Right renal pelvis (tissue), 4 donors: ENCODE measurements at places on chromosomes 2 and 18.
A peak's percentile ranks its signal among the peaks of the same experiment; 100 is the strongest.

DNA sequence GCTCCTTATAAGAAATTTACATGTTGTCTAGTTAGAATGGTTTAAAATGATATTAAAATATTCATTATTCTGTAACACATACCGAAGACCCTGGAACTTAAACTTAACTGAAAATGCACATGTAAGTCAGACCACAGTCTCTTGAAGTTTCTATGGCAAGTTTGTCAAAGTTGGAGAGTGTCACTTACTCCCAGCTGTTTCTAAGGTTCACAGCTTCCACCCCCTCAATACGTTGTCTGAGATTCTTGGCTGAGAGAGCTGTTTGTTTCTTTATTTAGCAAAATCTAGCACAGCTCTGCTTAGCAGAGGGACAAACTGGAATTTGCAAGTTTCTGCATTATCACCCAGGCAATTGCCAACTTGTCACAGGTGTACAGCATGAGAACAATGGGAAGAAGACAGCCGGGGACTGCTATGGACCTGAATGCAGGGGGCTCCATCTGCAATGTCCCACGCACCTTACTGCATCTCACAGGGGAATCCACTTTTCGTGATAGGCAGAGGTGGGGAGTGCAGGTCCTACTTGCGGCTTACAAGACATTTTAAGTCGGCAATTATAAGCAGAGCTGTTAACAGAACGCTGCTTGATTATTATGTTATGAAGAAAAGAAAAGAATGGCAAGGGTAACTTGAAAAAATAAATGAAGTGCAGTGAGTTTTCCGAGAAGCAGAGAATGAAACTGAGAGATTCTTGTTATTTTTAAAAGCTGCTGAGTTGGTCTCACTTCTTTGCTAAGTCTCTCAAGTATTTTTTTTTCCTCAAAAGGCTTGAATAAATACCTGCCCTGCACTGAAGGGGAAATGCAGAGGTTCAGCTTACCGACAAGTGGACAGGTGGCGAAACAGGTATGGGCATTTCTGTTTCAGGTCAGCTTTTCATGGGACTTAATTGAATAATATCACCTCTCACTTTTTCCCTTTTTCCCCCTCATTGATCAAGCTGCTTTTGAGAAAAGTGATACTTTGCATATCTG lies 1072.1 kb upstream of the FANCL start:
- no peak for DNase-seq

DNA sequence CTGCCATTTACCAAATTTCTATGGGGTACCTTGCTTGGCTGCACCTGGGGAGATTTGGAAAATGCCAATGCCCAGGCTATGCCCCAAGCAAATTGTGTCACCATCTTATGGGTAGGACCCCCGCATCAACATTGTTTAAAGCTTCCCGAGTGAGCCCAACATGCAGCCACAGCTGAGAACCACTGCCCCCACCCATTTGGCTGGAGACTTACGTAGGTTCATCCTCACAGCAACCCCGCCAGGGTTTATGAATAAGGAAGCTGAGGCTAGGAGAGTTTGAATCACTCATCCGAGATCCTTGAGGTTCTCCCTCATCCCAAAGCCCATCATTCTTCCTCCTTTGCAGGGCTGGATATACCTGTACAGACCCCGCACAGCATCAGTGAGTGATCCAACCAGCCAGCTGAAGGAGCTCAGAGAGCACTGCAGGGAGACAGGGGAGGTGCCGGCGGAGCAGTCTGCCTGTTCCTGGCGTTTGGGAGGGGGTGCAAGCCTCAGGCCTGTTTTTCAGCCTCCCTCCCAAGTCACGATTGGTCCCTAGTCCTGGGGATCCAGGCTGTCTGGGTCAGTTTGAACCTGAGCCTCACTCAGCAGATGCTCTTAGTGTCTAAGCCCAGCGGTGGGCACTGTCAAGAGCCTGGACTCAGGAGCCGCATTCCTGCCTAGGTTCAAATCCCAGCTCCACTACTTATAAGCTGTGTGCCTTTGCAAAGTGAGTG lies 164.9 kb downstream of the SMAD7 start:
- DNase-seq = no peak

GRCh38 chr2:21924640-21925285 lies 801.0 kb downstream of the TDRD15 start:
- no peak for DNase-seq

DNA sequence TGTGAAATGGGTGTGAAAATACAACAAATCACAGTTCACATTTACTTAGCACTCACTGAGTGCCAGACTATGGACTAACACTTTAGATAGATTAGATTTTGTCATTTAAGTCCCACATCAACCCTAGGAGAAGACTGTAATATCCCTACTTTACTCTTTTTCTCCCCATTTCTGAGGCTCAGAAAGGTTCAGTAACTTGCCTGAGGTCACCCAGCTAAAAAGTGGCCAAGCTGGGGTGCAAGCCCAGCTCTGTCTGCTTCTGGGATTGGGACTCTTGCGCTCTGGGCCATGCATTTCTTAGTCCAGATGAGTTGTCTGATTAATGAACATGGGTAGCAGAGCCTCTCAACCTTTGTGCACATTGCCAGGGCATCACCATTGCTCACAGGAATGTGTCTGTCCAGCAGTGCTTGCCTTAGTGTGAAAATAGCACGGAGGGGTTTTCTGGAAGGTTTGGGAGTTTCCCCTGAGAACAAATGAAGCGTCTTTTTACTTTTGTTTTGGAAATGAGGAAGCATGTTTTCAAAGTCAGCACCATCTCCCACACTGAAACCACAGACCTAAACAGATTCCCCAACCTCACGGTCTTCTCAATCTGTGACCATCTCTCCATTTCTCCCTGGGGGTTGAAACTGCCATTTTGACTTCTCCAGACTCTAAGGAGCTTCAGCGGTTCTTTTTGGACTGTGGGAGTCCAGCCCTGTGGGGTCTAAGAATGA lies 31.9 kb downstream of the NRP2 start:
- no peak for DNase-seq

DNA sequence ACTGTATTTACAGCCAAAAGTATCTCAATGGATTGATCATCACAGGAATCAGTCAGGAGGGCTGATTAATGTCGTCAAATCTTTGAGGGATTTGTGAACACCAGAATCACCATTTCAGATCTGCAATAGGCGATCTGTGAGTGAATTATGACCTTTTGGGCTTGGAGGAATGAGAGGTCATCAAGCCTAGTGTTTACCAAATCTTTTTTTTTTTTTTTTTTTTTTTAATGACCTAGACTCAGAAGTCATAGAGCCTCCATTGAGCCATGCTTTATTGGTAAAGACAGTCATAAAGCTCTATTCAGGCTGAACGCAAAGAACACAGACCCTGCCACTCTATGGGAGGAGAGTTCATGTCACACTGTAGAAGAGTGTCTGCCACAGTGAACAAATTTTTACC lies 97.7 kb downstream of the SOCS6 start:
- no peak for DNase-seq

GRCh38 chr18:9135912-9136314 lies 668 bp upstream of the ANKRD12 start:
- peak; percentile 14 for DNase-seq

DNA sequence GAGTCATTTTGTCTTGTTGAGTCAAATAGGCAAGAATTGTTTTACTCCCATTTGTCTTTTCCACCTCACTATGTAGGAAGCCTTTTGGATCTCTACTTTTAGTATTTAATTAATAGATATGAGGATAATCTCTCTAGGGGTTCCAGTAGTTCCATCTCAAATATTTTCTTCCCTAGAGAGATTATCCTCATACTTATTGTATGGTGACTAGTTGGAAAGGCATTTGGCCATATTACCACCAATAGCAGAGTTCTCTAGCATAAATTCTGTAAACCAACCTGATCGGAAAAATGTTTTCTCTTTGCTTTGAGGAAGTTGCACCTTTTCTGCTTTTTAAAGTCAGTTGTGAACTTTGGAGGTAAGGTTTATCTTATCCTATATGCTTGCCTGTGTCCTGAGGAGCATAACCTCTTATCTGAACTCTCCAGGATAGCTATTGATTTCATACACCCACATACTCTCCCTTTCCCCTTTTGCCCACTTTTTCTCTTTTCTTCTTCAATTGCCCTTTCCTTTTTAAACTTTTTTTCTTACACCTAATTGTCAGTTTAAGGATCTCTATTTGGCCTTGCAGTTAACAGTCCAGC lies 100.8 kb downstream of the GALNT1 start:
- no peak for DNase-seq

DNA sequence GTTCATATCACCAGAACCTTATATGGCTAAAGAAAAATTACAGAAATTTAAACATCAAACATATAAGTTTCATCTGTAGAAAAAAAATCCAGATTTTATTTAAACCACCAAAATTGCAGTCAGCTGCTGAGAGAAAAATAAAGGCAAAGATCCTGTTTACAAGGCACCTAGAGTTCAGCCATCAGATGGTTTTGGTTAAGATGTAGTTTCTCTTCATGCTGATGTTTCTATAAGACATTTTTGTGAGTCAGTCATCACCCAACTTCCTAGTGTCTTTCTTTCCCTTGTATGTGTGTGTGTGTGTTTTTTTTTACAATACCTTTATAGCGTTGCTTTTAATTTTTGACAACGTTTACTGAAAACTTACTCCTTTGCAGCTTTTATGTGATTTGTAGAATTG lies 26.1 kb upstream of the MMADHC start:
- DNase-seq = no peak

- DNase-seq = no peak
These were observed 11.5 kb downstream of the IGFBP5 start for GRCh38 chr2:216683846-216684245.

DNA sequence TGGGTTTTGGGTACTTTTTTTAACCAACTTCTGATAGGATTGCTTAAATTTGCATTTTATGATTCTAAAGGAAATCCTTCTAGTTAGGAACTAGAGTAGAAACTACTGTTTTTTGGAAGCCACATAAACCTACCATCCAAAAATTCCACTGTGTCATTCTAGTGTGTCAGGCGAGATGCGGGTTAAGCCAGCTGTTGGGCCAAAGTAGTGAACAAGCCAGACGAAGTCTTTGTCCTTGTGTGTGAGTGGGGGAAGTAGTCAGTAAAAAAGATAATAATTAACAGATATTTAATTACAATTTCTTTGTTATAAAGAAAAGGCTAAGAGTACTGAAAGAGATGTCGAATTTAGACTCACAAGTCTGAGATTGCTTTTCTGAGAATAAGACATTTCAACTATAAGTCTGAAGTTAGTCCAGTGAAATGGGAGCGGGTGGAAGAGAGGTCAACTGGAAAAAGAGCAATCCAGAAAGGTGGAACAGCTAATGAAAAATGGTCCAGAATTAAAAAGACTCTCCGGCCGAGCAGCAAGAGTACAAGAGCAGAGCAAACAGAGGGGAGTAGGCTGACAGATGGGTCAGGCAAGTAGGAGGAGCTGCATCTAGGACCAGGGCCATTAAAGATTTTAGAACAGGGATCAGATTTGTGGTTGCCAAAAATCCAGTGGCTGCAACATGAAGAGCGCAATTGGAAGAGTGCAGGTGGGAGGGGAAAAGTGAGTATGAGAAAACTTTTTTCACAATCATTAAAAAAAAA lies 1.5 kb downstream of the EPB41L5 start:
- DNase-seq = no peak

DNA sequence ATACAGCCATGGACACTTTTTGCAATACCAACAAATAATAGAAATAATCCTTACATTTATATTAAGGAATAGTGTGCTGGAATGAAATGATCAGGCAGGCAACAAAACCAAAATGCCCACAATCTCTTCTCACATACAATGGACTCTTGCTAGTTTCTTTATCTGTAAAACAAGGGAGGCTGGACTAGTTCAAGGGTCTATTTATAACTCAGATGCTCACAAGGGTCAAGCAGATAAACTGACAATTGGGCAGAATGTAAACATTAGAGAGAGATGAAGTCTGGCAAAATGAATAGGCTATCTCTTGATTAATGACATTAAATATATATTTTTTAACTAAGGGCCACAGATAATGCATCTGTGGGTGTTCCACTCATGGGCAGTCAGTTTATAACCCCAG lies 11.4 kb downstream of the PPIL3 start:
- DNase-seq = no peak

DNA sequence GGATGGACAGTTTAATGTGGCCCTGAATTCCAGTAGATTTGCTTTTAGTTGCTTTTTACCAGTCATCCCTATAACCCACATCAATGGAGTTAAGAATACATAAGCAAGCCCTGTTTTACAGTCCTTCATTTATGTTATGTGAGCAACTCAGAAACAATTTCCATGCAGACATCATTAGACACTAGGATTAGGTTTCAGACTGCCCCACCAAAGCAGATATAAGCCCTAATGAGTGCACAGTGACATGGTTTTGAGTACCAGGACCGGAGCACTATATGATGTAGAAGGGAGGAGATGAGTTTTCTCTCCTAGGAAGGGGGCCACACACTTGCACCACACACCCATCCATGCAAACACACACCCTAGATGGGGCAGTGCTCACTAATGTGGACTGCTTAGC lies 15.5 kb downstream of the KCNS3 start:
- no peak for DNase-seq

- no peak for DNase-seq
These were observed 45.2 kb downstream of the PCBP1 start for GRCh38 chr2:70132244-70133126.

GRCh38 chr2:127169066-127169660 lies 50.9 kb downstream of the CYP27C1 start:
- DNase-seq = no peak

DNA sequence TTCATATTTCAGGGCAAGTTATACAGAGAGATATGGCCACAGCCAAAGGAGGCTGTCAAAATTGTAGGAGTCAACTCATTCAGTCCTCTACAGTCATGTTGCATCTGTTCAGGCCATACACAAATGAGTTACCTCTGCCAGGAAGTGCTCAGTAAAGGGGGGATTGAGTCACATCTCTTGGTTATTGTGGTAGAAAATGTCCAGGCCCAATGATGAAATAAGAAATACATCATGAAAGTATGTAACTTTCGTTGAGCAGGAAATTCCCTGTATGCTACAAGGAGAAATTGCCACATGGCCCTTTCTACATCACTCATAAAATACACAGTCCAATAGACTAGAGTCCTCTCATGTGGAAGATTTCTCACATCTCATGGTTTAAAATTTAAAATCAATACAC lies 103.9 kb upstream of the COL3A1 start:
- DNase-seq = no peak

- no peak for DNase-seq
These were observed 14.1 kb downstream of the KLF11 start for GRCh38 chr2:10057231-10058107.

DNA sequence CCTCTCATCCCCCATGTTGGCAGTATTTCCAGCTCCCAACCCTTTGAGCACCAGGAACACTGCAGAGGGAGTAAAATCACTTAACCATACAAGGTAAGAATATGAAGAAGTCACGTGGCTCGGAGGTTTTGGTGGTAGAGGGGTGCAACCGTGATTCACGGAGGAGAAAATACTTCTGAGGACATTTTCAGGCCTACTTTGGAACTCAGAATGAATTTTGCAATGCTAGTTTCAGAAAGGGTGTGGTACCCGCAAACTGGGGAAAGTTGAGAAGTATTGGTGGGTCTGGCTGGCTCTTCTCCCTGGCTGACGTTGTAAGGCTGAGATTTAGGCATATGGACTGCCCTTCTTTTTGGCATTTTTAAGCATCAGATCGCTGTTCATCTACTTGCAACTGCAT lies 442 bp downstream of the SERPINB5 start:
- no peak for DNase-seq
